NCI-H510A (cell line): ENCODE measurements at places on chromosomes 5 and 9.

GRCh38 chr5:124841829-124842712 lies 95.6 kb upstream of the ZNF608 start:
- DNase-seq: no peak

- no peak for DNase-seq
These were observed 141.0 kb downstream of the AGTPBP1 start for GRCh38 chr9:85600675-85601263.

- DNase-seq: no peak
These were observed 12.8 kb upstream of the NUP214 start for GRCh38 chr9:131112374-131113154.

DNA sequence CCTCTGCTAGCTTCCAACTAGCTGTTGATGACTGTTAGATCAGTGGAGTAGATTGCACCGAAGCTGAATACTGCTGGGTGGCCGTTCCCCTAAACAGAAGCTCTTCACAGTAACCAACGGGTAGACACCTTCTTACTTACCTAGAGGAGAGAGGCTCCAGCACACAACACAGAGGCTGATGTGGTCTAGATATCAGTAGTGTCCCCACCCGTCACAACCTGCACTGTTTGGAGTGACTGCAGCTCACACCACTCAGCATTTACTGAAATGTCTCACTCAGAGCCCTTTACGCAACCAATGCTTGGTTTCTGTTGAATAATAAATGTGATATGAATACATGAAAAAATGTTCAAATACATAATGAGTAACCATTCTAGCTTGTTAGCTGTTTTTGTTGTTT lies 5.3 kb downstream of the TMEM174 start:
- no peak for DNase-seq

DNA sequence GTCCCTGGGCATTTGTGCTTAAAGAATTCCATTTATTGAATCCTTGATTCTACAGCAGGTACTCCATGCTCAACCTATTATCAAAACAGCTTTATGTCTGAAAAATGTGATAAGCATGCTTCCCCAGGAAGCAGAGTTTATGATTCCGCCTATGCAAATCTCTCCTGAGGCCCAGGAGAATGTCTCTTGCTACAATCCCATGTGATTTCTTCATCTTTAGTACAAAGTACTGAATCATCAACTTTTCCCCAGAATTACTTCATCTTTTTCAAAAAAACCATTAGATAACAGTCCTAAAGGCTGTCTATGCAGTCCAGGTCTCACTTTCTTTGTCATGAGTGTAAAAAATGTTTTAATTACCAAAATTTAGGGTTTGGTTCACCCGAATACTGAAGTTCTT lies 130.2 kb upstream of the ADAMTSL1 start:
- DNase-seq: no peak

- no peak for DNase-seq
These were observed 286.3 kb upstream of the EFNA5 start for GRCh38 chr5:107957051-107957450.

DNA sequence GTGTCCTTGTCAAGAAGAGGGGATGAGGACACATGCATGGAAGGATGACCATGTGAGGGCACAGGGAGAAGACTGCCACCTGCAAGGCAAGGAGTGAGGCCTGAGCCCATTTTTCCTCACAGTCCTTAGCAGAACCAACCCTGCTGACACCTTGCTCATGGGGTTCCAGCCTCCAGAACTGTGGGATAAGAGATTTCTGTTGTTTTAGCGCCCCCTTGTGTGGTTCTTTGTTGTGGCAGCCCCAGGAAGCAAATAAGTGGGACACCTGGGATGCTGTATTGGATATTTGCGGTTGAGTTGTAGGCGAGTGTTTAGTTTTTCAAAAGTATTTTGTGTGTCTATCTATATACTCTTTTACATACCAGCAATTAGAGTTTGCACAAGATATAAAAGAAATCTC lies 206.4 kb downstream of the NXNL2 start:
- DNase-seq: no peak

DNA sequence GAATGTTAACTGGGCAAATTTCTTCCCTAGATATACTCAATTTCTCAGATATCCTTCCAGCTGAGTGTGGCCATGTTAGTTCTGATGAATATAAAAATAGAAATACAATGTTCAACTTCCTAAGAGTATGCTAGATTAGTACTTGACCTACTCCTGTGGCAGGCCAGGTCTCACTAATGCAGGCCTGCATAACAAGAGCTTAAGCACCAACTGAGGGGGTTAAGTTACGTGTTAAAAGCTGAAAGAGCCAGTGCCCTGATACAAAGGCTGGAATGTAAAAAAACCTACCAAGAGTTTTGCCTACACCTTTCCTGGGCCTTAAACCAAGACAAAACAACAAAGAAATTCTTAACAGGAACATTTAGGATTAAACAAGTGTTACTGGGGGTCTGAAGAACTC lies 102.8 kb downstream of the MRPS30 start:
- DNase-seq: no peak
